ENCODE measurements at places on chromosomes 1 and 21.

- DNase-seq: no peak
These were observed 99.8 kb downstream of the UCK2 start for GRCh38 chr1:165927169-165927568.

GRCh38 chr1:223291796-223292195 lies 72.2 kb downstream of the SUSD4 start:
- DNase-seq: no peak

DNA sequence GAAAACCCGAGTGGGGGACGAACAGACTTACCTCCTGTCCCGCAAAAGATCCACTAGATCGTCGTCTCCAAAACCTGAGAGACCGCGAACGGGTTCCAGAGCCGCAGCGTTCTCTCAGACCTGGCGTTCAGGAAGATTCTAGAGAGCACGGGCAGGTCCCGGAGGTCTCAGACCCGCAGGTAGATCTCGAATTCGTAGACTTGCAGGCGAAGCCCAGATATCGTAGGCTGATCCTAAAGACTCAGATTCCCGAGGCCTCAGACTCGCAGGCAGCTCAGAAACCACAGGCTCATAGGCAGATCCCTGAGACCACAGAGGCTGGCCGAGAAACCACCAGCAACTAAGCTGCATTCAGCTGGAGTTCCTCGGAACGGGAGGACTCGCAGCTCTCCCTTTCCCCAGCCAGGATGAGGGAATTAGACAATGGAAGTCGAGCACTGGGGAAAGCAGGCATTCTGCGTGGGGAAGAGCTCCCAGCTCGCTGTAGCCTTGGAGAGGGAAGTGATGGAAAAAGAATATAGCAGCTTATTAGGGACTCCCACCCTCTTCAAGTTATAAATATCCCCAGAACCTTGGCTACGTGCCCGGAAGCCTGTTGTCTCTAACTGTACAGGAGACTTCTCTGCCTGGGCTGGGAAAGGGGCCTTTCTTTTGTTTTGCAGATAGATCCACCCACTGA lies at the start of gene ZNF436:
ZNF436 (minus strand) TSS at position 502 of the 679 bp plus-strand sequence. CDS start 1,831 bp downstream, outside the sequence.
- DNase-seq: peak; percentile 89

DNA sequence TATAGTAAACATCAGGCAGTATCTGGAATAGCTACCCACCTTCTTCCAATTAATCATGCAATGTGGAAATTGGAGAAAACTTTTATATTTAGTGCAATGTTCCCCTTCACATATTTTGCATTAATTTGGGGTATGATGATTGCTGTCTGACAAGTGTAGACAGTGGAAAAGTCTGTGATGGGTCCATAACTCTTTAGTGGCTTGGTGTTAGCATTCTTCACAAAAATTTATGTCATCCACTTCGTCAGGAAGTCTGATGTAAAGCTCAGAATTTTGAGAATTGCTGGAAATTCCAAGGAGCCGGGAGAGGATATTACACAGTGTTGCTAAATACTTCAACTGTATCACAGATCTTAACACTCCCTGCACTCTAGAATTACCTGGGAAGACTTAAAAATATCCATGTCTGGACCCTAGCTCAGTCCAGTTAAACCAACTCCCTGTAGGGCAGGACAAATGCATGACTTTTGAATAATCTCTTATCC lies 549.7 kb upstream of the PLXNA2 start:
- DNase-seq: no peak

- no peak for DNase-seq
These were observed 7.0 kb upstream of the GREM2 start for GRCh38 chr1:240618946-240619345.

GRCh38 chr1:163258181-163258580 lies 55.5 kb upstream of the RGS5 start:
- peak; percentile 24 for DNase-seq

- peak; percentile 64 for DNase-seq
These were observed 1.6 kb downstream of the DRAXIN start for GRCh38 chr1:11693024-11693590.

GRCh38 chr1:31020007-31020790 lies 45.3 kb downstream of the PUM1 start:
- no peak for DNase-seq

DNA sequence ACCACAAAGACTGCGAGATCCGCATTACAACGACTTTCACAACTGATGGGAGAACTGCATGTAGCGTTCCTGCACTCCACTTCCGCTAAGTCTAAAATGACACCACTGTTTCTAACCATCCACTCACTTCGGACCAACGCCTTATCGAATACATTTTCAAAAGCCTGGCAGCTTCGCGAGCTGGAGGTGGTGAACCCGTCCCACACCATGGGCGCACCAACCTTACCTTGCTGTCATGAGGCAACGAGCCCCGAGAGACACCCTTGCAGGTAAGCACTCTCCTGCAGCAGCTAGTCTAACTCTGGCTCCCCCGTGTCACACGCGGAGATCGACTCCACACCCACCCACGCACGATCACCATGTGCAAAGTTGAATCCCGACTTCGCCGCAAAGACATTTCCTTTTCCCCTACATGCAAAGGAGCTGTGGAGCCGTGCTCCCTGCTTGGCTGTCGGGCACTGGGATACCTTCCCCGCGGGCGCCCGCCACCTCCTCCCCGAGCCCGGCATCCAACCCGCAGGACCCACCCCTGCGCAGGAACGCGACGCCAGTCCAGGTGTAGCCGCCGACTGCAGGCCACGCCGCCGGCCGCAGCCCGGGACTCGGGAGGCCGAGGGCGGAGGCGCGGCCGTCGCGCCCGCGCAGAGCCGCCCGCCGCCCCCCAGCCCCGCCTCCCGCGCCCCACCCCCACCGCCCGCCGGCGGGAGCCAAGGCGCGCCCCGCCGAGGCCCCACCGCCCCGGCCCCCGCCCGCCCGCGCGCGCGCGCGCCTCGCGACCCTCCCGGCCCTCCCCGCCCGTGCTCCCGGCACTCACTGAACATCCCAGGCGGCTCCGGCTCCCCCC lies 629 bp downstream of the TAF5L start:
- DNase-seq: peak; percentile 76

DNA sequence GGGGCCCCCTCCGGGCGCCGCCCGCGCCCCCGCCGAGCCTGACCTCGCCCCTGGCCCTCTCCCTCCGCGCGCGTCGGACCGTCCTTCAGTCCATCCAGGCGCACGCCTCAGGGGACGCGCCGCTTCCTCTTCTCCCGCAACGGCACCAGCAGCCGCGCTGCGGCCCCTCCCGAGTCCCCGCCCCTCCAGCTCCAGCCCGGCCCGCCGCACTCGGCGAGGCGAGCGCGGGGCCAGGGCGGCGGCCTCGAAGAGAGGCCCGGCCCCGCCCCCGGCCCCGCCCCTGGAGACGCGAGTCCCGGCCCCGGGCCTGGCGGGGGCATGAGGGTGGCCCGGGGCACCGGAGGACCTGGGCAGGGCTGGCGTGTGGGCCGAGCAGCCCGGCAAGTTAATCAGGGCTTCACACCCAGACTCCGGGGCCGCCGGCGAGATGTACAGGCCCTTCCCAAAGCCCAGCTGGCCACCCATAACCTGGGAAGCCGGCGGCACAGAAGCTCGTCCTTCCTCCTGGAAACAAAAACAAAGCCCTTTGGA lies at the start of gene IGSF3:
IGSF3 (minus strand) TSS at position 159 of the 531 bp plus-strand sequence. CDS start 1,407 bp downstream, outside the sequence.
- peak; percentile 79 for DNase-seq

- no peak for DNase-seq
These were observed 34.9 kb downstream of the ZNF644 start for GRCh38 chr1:90986953-90987352.

DNA sequence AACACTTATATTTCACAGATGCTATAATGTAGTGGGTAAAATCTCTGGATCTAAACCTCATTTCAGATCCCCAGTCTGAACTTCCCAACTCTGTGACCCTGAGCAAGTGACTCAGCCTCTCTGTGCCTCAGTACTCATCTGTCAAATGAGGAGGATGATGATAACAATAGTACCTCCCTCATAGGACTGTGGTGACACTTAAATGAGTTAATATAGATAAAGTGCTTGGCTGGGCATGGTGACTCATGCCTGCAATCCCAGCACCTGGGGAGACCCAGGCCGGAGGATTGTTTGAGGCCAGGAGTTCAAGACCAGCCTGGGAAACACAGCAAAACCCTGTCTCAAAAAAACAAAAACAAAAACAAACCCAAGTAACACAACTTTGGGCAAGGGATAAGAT lies 4.7 kb upstream of the ECE1 start:
- no peak for DNase-seq

DNA sequence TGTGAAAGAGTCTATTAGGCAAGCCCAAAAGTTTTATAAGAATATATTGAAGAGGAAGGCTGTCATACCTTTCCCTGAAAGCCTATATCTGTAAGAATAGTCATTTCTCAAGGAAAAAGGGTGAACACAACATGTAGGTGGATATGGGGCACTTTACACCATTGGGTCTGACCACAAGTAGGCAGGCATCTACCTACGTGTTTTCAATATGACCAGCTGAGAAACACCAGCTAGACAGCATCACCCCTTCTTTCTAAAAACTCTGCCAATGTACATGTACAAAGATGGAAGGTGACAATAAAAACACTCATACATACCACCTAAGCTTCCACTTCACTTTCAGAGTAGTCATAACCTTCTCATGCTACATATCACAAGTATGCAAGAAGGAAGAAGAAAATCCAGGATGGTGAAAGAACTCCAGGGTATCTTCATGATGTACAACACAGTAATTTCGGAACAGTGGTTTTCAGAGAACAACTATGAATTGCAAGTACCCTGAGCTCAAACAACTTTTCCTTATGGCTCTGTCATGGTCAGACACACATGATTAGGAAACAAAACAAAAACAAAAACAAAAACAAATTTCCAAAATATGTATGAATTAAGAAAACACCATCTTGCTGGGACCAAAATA lies 98.5 kb upstream of the ADGRL2 start:
- no peak for DNase-seq

GRCh38 chr1:230084408-230085177 lies 17.6 kb downstream of the GALNT2 start:
- peak; percentile 97 for DNase-seq

- no peak for DNase-seq
These were observed 96.8 kb upstream of the C1orf105 start for GRCh38 chr1:172323686-172324085.

- no peak for DNase-seq
These were observed 68.0 kb upstream of the TRAPPC10 start for GRCh38 chr21:43944078-43944633.

DNA sequence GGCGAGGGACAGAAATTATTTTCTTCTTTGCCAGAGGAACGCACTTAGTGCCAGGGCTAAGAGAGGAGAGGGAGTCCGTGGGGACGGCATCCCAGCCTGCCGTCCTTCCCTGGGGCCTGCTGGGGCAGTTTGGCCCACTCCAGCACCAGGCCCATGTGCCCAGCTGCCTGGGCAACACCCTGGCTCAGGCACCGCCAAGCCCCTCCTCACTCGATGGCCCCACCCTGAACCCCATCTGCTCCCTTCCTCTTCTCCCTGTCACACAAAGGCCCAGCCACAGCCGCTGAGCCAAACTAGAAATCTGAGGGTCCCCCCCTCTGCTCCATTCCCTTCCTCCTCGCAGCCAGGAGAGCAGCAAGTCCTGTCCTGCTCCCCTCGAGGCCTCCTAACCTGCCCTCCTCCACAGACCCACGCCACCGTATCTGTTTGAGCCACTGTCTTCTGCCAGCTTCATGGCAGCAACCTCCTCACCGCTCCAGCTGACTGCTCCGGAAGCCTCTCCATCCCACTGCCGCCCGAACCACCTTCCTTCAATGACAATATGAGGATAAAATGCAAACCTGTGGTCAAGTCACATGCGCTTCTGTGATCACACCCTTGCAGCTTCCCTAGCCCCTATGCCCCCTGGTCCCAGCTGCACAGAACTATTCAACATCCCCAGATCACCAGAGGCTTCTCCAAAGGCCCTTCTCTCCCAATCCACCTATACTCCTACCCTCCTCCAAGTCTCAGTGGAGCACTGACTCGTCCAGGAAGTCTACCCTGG lies 8.4 kb upstream of the TNNI1 start:
- no peak for DNase-seq

GRCh38 chr1:98119796-98120195 lies 199.0 kb upstream of the DPYD start:
- DNase-seq: no peak

- peak; percentile 71 for DNase-seq
These were observed 343.6 kb downstream of the PTPRU start for GRCh38 chr1:29579821-29580425.

GRCh38 chr1:64572222-64572900 lies 102.4 kb downstream of the CACHD1 start:
- DNase-seq: no peak

- DNase-seq: no peak
These were observed 47.7 kb downstream of the PARP1 start for GRCh38 chr1:226360106-226360746.

- DNase-seq: no peak
These were observed 79.3 kb upstream of the LYST start for GRCh38 chr1:235945775-235946570.

DNA sequence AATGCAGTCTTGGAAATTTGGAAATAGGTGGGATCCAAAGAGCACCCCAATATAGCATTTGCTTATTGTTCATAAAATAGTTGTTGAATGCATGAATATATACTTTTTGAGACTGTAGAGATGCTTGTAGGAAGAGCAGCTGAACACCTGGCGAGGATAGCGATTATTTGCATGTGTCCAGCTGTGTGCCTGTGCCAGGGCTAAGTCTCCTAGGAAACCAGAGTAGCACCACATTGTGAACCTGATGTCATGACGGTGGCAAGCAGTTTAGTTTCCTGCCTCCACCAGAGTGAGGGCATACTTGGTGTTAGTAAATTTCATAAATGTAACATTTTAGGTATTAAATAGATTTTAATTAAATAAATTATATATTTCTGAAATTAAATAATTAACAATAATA lies 37.3 kb upstream of the IRF2BP2 start:
- DNase-seq: no peak
